NCI-H187 treated with DMSO at 0.1 percent for 48 hours (cell line): ENCODE measurements at places on chromosomes 6 and 20.

GRCh38 chr6:45132059-45132458, 196.1 kb upstream of the RUNX2 start:
- no peak for DNase-seq

GRCh38 chr20:62088258-62089127, 22.8 kb upstream of the TAF4 start:
- DNase-seq: no peak

DNA sequence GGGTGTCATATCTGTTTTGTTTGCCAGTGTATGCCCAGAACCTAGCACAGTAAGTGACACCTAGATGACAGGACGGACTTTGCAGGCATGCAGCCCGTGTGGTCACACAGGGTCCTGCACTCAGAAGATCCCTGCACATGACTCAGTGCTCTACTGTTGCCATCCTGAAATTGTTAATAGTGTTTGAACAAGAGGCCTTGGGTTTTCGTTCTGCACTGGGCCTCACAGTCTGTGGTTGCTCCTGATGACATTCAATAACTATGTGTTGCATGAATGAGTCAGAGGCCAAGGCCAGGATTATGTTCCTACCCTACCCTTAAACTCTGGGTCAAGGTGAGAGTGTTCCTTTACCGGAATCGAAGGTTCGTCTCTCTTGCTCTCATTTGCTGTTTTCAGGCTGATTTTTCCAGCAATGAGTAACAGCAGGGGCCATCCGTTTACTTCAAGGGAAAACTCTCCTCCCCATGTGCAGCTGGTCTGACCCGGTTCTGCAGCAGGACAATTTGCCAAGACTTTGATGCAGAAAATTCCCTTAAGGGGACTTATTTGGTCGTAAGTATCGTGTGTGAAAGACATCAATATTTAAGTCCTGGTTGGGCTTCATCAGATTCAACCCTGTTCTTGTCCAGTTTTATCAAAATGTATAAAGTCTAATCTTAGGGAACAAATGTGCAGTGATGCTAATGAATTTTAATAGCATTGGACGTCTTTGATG, 13.0 kb upstream of the PFDN4 start:
- DNase-seq: no peak

DNA sequence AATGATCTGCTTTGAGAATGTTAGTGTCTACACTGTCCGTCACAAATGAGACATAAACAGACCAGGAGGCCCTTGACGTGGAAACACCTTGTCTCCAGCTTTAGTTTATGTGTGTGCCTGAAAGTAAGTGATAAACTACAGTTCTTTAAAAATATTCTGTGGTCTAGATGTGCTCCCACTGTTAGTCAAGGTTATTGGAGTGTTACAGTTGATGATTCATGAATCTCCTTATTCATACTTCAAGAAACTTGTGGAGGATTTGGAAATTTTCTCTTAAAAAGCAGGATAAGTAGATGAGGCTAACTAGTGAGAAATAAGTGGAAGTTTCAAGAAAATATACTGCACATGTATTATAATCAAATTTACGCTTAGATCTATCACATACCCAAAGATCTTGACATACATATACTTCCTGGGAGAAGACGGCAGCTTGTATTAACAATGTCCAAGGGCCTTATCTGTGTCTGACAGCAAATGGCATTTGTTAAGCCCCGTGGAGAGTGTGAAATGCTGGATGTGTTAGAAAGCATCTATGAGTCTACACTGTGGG, 90.5 kb upstream of the MBOAT1 start:
- DNase-seq: no peak

DNA sequence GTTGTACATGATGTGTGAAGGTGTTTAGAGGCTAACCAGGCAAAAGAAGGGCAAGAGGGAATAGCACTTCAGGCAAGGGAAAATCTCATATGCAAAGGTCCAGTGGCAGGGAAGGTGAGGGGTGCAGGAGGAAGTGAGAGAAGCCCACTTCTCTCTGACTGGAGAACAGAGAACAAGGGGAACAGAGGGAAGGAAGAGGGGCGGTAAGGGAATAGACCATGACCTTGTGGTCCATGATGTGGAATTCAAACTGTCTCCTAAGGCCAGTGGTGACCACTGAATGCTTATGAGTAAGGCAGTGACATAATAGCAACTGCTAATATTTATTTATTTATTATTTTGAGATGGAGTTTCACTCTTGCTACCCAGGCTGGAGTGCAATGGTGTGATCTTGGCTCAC, 20.6 kb upstream of the SLC9A8 start:
- DNase-seq: no peak
